ENCODE measurements at places on chromosomes 3 and 15.

- DNase-seq: no peak
Observed at GRCh38 chr3:18841422-18842343, 306.6 kb upstream of the KCNH8 start.

GRCh38 chr3:154794814-154795445 is 285.2 kb upstream of the MME start:
- DNase-seq: no peak

DNA sequence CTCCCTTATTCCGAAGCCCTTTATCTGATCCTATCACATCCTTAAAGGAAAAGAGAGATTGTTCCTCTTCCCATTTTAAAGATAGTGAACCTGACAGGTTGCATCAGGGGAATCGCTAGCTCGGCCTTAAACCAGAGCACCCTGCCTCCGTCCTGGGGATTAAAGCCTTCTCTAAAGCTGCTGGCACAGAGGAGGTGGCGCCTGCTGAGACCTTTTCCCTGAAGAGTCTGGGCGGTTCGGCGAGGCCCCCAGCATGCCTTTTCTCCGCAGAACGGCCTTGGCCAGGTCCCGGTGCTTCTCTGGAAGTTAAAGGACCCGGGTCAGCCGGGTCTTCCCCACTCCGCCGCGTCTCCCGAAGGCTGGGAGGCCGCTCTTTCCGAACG is 593 bp downstream of the FAM219B start:
- no peak for DNase-seq

DNA sequence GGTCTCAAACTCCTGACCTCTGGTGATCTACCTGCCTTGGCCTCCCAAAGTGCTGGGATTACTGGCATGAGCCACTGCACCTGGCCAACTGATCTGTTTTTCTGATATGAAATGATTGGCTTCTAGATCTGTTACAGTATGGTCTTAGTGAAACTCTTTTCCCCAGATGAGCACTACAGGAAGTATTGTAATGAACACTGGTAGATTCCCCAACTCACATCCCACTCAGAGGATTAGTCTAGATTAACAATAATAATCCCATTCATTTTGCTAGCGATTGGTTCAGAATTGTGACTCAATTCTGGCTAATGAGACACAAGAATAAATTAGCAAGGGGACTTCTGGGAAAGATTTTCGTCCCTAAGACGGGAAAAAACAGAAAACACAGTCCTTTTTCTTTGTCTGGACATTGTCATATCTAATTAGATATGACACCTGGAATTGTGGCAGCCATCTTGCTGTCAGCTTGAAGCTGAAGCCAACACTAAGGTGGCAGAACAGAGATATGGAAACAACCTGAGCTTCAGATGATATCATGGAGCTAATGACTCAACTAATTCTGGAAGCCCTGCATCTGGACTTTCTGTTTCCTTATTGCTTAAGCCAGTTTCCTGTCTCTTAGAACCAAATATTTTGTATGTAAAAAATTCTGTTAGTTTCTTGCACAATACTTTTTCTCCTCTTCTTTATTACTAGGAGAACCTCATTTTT is 17.4 kb upstream of the NPTN start:
- no peak for DNase-seq

GRCh38 chr3:116367761-116368395 is 77.4 kb downstream of the LSAMP start:
- no peak for DNase-seq

- DNase-seq: no peak
Observed at GRCh38 chr3:72230774-72231379, 445.9 kb upstream of the PROK2 start.

DNA sequence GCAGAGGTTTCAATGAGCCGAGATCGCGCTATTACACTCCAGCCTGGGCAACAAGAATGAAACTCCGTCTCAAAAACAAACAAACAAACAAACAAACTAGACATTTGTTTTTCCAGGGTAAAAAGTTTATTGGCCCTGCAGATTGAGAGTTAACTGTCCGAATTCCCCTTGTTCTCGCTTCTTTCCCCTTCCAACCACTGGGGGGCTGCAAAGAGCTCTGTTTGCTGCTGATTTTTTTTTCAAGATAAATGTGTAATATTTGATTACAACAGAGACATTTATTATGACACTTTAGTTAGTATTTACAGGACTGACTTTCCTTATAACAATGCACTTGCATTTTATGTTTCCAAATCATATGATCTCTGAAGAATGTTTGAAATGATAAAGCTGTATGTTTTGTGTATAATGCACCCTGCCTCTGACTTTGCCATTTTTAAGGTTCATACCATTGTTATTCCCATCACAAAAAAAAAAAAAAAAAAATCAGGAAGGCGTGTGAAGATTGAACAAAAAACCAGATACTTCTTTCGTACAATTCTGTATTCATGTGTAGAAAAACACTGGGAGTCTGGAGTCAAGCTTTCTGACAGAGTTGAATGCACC is 2.8 kb downstream of the CLSTN2 start:
- no peak for DNase-seq

DNA sequence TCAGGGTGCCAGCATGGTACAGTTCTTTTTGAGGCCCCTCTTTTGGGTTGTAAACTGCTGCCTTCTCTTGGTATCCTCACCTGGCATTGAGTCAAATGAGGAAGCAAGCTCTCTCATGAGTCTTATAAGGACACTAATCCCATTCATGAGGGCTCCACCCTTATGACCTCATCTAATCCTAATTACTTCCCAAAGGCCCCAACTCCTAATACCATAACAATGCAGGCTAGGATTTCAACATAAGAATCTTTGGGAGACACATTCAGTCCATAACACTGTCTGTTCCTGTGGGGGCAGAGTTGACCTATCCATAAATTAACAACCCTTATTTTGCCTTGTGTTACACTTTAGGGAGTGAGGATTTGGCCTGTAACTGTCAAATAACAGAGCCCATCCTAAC is 278.3 kb downstream of the LRTM1 start:
- DNase-seq: no peak

DNA sequence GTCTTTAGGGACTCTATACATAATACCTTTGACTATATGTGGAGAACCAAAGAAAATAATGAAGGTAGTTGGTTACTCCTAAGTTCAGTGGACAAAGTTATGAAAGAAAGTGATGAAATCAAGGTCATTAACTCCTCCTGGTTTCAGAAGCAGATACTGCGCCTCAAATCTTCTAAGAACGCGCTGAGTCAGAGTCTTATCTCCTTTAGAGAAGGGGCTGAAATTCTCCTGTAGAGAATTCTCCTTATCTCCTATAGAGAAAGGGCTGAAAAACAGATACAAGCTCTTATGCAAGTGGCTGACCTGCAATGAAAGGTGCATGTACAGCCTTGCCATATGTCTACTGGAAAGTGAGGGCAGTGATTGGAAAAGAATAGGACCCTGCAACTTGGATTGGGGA is 824.2 kb downstream of the NSUN3 start:
- no peak for DNase-seq
